ENCODE measurements at places on chromosomes 12 and 14. TPM values are rescaled to one million over a fixed set of nuclear protein-coding genes. Genes with fewer than 3 reads are reported as not detected.

MARCHF9 gene
- polyA plus RNA-seq, result 8.0 TPM

- peak; percentile 82 for DNase-seq
Measured at GRCh38 chr12:91250273-91250665, 67.7 kb upstream of the DCN start.

GRCh38 chr12:75020068-75020557 lies 189.5 kb downstream of the KCNC2 start:
- DNase-seq, result no peak

DNA sequence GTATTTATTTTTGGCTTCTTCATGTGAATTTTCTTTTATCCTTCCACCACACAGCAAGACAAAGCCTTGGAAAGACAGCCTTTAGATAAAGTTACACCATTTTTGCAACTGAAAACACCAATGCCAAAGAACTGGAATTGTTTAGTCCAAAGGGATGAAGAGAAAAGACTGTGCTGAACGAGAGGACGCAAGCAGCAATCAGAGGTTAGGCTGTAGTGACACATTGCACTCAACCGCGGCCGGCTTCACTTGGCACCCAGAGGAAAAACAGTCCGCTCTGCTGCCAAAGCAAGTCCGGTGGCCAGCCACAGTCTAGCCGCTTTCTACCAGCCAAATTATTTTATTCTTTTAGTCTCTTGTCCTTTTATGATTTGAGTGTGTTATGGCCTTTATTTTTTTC lies 49.1 kb upstream of the KCNJ8 start:
- DNase-seq, result no peak

DNA sequence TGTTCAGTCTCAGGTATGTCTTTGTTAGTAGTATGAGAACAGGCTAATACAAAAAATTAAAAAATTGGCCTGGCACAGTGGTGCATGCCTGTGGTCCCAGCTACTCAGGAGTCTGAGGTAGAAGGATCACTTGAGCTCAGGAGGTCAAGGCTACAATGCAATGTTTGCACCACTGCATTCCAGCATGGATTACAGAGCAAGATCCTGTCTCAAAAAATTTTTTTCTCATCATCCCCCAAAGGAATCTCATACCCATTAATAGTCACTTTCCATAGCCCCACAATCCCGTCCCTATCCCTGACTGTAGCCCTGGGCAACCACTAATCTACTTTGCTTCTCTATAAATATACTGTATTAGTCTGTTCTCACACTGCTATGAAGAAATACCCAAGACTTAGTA lies 57.8 kb downstream of the TTC8 start:
- DNase-seq, result no peak

MMP14 gene
- 187 TPM for polyA plus RNA-seq

GRCh38 chr12:43336962-43337555 lies 214.9 kb downstream of the ADAMTS20 start:
- peak; percentile 53 for DNase-seq

GRCh38 chr12:120625557-120626419 lies 14.6 kb upstream of the CABP1 start:
- no peak for DNase-seq

GRCh38 chr12:114695305-114695592 lies 11.3 kb upstream of the TBX3 start:
- no peak for DNase-seq

DNA sequence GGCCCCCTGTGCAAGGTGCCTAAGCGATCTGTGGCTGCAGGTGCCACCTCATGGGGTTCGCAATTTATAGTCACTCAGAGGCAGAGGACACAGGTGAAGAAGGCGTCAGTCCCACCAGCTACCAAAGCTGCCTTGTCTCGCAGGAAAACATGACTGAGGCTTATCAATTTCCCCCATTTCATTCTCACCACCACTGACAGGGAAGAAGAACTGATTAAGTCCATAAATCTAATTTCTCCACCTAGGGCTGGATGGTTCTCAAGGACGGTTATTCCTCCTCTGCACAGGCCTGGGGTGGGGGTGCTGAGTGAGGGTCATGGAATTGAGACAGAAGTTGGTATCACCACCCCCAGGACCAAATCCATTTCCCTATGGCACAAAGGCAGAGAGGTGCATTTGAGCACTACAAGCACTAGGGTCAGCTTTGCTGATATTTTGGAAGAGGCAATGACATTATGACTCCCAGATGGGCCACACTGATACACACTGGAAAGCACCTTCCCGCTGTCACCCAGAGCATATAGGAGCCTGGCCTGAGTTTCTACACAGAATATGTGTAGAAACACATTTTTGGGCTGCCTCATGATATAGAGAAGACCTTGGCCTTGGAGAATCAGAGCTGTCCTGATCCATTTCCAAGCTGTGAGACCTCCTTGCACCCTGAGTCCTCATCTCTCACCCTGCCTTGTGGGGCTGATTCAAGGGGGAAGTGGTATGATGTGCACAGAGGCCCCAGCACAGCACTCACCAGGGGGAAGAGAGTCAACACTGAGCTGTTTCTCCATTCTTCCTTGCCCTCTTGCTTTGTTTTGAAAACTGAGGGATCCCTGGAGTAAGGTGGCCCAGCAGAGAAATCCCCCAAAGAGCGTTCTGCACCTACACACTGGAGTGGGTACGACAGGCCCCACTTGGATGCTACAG lies 59.4 kb downstream of the PITPNM2 start:
- DNase-seq, result no peak

CCDC196 gene
- polyA plus RNA-seq, result not detected

DNA sequence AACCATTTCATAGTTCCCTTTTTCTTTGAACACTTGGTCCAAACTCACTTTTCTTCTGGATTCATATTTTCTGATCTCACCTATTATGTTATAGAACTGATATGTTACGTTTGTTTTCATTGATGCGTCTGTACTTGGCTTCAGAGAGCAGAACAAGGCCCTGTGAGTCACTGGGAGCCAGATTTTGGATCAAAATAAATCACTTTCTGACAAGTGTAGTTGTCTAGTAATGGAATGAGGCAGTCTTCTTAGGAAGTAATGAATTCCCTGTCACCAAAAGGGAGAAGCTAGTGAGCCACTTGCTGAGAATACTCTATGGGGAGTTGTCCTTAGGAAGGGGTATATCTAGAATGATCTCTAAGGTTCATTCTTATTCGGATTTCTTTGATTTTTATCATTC lies 10.2 kb downstream of the BICD1 start:
- no peak for DNase-seq

- DNase-seq, result peak; percentile 80
Measured at GRCh38 chr14:25111061-25111601, 61.2 kb upstream of the STXBP6 start.
